ENCODE measurements at places on chromosomes 4 and X.

DNA sequence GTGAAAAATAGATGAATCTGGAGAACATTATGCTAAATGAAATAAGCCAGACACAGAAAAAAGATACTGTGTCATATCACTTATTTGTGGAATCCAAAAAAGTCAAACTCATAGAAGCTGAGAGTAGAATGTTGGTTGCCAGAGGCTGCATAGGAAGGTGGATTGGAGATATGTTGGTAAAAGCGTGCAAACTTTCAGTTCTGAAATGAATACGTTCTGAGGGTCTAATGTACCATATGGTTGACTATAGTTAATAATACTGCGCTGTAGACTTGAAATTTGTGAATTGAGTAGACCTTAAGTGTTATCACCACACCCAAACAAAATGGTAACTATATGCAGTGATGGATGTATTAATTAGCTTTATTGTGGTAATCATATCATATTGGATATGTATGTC, 45.0 kb upstream of the UPRT start:
- DNase-seq, result no peak

- no peak for DNase-seq
Measured at GRCh38 chr4:176838601-176839433, 46.1 kb upstream of the VEGFC start.

DNA sequence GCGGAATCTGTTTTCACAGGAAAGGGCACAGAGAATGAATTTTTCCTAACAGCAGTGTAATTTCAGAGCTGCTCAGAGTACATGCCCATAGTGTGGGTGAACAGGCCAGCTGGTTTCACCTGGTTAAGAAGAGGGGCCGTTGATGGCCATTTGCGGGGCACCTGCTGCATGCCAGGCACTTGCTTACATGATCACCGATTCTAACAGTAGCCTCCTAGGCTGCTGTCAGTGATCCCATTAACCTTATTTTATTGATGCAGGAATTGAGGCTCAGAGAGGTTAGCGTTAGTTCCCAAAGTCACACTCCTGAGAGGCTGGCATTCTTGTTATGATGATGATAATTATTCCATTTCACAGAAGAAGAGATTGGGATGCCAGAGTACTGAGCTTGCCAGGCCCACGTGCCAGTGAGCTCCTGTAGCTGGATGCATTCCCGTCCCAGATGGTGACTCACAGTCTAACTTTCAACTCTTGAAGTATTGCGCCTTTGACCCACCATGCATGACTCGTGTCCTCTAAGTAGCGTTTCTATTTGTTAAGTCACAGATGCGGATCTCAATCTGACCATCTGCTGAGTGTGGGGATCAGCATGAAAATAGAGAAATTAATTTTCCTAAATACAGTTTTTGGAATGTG, 76.5 kb downstream of the PSAPL1 start:
- DNase-seq, result no peak

GRCh38 chr4:14841801-14842768, 160.2 kb upstream of the CPEB2 start:
- DNase-seq, result no peak

GRCh38 chr4:37389967-37390580, 145.5 kb downstream of the NWD2 start:
- DNase-seq, result peak; percentile 77

All from NAMALWA (cell line).